ENCODE measurements at places on chromosomes 6 and 20. TPM values are rescaled to one million over a fixed set of nuclear protein-coding genes. Genes with fewer than 3 reads are reported as not detected.

ZBTB46 gene
- 1.7 TPM for polyA plus RNA-seq

ARMH2 gene
- not detected for polyA plus RNA-seq

MOXD1 gene
- 3.4 TPM for polyA plus RNA-seq

SCRT2 gene
- polyA plus RNA-seq, result not detected

- no peak for DNase-seq
Measured at GRCh38 chr6:99619409-99619762, 12.8 kb downstream of the PRDM13 start.

DNA sequence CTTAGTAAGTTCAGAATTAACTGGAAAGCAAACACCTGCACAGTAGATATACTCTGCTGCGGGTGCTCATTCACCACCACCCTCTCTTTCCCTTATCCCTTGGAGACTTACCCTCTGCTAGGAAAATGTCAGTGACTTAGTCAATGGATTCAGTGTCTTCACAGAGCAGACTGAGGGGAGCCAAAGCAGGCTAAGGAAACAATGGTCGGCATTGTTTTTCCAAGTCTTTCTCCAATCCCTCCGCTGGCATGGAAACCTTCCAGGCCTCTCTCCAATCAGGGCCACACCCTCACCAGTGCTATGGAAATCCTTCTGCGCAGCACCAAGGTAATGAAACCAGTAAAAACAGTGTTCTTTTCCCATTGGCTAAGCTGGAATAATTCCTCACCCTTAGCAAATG lies 531.2 kb downstream of the TFAP2B start:
- DNase-seq, result peak; percentile 40

DNA sequence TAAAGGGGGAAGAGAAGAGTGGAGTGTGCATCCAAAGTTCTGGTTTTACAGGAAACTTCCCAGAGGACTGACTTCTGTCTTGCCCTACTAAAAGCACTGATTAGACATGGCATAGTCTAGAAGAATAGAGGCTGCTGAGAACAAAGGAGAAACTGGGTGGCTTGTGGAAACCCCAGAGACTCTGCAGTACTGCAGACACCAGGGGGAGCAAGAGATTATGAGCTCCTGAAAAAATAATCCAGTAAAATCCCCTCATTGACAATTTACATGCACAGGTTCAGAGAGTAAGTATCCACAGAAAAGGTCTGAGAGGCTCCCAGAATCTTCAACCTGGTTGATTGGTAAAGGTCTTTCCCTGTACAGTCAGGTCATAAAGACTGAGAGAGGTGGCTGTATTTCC lies 48.7 kb upstream of the CLVS2 start:
- DNase-seq, result peak; percentile 22
